Stimulated activated CD8-positive, alpha-beta memory T cell treated with anti-CD3 and anti-CD28 coated beads, Interleukin-15, amount 100 ng/mL, for 4 hours (primary cell): ENCODE measurements at places on chromosomes 7 and 10.
A peak's percentile ranks its signal among the peaks of the same experiment; 100 is the strongest.

GRCh38 chr10:35365994-35366393 lies 29.7 kb downstream of the CCNY start:
- no peak for DNase-seq

GRCh38 chr10:102831322-102832071 lies 5.7 kb downstream of the CYP17A1 start:
- DNase-seq: no peak

DNA sequence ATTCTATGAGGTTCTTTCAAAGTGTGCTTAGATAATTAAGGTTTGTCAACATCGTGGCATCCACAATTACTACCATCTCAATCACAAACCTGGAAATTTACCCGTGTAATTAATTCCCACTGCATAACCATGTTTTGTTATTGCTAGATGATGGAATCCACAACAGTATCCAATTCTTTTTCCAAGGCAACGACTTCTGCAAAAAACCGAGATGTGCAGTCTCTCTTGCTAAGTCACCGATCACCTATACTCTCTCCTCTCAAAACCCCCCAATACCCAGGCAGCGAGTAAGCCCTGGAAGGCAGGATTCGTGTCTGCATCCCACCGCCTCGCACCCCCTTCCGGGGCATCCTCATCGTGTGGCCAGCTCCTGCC lies 678 bp upstream of the EIF4H start:
- no peak for DNase-seq

GRCh38 chr7:25031007-25031406 lies 51.0 kb upstream of the OSBPL3 start:
- no peak for DNase-seq

GRCh38 chr7:1695800-1696454 lies 25.9 kb downstream of the ELFN1 start:
- no peak for DNase-seq

- no peak for DNase-seq
Measured at GRCh38 chr7:46852795-46853194, 729.1 kb downstream of the TNS3 start.

- DNase-seq: no peak
Measured at GRCh38 chr7:44072364-44073231, 7.2 kb upstream of the PGAM2 start.

DNA sequence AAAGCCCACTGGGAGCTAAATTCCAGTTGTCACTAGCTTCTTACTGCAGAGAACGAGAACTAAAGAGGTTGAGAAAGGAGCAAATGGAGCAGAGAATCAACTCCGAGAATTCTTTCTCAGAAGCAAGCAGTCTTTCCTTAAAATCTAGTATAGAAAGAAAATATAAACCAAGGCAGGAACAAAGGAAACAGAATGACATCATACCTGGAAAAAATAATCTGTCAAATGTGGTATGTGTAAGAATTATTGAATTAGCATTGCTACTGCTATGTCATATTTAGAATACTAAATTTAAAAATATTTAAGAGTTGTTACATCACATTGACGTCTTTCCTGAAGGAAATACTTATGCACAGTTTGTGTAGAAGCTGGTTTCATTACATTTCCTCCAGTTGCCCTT lies 4.3 kb downstream of the SLF2 start:
- no peak for DNase-seq

DNA sequence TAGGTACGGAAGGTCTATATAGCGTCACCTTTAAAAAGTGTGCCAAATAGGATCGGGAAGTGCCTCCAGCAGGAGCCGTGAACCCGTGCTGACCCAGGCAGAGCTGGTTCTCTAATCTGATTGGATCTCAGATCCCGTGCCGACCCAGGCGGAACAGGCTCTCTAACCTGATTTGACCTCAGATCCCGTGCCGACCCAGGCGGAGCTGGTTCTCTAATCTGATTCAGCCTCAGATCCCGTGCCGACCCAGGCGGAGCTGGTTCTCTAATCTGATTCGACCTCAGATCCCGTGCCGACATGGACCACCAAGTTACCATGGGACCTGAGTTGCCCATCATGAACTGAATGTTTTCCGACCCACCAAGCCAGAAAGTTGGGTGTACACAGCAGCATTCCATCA lies 463.9 kb downstream of the PTPRN2 start:
- DNase-seq: no peak

GRCh38 chr7:57375783-57376182 lies 74.2 kb upstream of the ZNF716 start:
- no peak for DNase-seq

DNA sequence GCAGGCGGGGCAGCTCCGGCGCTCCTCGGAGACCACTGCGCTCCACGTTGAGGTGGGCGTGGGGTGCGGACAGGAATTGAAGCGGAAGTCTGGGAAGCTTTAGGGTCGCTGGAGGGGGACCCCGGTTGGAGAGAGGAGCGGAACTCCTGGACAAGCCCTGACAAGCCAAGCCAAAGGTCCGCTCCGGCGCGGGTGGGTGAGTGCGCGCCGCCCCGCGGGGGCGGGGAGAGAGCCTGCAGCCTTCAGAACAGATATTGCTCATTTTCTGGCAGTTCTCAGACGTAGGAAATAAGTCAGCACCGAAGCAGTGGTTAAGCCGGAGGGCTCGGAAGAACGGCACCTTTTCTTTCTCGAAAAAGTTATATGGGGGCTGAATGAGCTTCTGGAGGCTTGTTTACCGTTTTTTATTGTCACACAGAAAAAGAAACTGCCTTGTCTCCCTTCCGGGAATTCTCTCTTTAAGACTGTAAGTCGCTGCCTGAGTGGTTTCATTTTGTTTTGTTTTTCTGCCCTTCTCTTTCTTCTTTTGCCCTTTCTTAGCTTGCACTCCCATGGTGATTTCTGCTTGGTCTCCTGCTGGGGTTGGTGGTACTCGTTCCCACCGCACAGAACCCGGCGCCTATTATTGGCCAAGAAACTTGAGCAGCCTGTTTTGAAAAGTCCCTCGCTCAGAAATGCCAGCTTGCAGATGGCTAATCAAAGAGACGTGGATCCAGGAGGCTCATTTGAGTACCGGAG lies 732 bp downstream of the FAS start:
- DNase-seq: peak; percentile 50

- no peak for DNase-seq
Measured at GRCh38 chr7:37666026-37666799, 17.4 kb upstream of the GPR141 start.

- DNase-seq: no peak
Measured at GRCh38 chr7:112058686-112059085, 147.5 kb downstream of the DOCK4 start.

DNA sequence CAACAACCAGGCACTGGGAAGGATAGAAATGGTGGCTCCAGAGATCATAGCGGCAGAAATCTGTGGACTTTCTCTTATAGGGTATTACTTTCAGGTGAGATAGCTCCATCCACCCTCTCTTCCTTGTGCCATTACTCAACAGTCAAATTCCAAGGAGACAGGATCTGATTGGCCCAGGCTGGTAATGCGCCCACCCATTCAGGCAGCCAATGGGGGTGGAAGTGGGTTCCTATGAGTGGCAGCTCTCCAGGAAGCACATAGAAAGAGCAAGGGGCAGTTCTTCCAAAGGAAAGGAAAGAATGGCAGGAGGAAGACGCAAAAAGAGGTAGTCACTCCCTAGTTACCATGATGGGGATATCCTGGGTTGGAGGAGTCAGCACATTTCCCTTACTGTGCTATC lies 94.4 kb downstream of the STRA8 start:
- no peak for DNase-seq

- DNase-seq: peak; percentile 9
Measured at GRCh38 chr10:122565766-122566206, 5.2 kb downstream of the DMBT1 start.

GRCh38 chr10:91434041-91434440 lies 23.9 kb downstream of the HECTD2 start:
- no peak for DNase-seq

DNA sequence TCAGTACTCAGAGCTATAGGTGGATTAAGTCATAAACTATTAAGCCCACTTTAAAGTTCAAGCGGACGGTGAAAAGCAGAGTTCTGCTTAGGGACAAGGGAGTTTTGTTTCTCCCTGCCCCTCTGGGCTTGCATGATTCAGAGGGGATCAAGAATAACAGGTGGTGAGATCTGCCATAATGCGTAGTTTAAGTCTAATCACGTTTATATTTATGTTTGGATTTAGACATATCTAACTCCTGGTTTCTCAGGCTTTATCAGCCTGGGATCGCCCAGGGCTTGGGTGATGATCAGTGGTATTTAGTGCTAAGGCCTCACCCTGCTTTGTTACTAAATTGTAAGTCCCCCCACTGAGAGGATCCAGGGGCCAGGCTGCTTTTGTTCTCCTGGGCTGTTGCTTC lies 335.4 kb upstream of the NRP1 start:
- DNase-seq: no peak

DNA sequence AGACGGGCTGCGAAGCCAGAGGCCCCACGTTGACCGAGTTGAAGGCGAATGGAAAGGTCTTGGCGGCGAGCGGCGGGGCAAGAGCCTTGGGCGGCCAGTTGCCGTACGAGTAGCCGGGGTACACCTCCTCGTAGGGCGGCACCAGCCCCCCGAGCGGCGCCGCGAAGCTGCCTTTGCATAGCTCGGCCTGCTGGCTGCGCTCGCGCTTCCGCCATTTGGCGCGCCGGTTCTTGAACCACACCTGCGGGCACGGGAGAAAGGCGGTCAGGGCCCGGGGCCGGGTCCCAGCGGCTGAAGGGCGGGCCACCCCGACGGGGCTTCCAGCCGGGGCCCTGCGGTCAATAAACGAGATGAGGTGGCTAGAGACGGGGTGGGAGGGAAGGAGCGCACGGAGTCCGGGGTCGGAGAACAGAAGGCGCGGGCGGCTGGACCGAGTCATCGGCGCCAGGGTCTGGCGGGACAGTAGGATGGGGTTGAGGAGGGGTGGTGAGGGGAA lies 4.8 kb downstream of the ELOVL3 start:
- no peak for DNase-seq

DNA sequence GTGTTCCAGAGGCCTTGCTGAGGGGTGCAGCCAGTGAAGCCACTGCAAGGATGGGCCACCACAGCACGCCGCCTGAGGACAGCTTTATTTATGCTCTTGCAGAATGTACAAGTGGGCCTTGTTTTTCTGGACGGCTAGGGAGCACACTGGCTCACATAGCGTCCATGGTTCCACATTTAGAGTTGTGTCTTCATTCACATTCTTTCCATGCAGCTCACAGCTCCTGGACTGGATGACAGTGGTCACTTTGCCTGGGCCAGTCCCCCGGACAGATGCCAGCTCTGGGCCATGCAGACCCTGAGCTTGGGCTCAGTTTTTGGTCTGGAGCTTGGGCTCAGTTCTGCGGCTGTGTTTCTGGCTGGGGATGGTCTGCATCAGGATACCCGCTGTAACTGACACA lies 2.6 kb upstream of the C10orf71 start:
- DNase-seq: no peak
